Stomach (tissue), 19 donors: ENCODE measurements at places on chromosomes 13 and 19. TPM values are rescaled to one million over a fixed set of nuclear protein-coding genes. Genes with fewer than 3 reads are reported as not detected.
A peak's percentile ranks its signal among the peaks of the same experiment; 100 is the strongest.

Gene COX7A1
- 5.0 TPM for total RNA-seq

DNA sequence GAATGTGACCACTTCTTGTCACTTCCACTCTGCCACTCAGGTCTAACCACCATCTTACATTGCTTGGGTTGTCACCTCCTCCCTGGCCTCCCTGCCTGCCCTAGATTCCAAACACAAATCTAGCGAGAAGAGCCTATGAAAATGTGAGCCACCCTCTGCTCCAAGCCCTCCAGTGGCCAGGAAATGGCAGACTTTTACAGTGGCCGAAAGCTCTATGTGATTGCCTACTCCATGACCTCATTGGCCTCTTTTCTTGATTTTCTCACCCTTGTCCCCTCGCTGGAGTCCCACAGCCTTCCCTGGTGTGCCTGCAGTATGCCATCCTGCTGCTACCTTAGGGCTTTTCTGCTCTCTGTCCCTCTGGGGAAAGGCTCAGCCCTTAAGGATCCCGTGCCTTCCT lies 84.2 kb downstream of the LRCH1 start:
- no peak for DNase-seq

DNA sequence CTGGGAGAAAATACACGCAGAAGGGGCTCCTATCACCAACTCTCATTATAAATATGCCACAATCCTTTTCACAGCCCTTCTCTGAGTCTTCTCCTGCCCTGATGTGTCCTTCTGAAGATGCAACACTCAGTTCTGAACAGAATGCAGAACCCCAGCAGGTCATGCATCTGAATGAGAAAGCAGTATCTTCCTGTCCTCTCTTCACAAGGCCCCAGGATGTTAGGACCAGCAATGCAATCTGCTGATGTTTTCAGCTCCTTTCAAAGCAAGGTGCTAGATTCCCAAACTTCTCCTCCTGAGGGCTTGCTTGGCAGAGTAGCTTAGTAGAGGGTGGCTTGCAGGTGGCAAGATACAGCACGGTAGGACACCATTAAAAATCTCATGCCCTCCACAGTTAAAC lies 22.3 kb upstream of the DOCK9 start:
- DNase-seq, result no peak

DNA sequence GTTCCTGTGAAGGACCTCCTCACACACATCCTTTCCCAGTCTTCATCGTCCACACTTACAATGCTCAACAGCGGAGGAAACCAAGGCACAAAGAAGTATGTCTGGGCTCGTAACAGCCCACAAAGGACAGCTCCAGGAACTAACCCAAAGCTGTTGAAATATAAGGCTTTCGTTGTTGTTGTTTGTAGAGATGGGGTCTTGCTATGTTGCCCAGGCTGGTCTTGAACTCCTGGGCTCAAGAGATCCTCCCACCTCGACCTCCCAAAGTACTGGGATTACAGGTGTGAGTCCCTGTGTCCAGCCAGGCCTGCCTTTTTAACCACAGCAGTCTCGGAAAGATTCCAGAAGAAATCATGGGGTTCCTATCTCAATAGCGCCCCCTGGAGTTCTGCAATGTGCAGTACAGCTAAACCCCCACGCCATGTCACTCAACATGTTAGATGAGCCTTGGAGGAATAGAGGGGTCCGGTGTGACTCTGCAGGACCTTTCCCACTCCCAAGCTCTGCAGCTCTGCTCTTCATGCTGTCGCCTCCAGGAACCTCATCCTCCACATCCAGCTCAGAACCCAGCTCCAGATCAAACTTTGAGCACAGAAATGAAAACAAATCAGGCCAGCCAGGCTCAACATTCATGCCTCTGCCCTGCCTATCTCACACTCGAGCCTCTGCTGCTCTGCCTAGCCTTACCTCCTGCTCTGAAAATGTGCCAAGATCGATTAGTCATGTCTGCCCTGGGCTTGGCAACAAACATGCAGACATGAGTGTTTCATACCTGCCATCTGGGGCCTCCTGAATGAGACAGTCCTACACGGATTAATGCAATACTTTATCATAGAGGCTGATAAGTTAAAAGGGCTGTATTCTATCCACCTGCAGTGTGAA lies 7.5 kb downstream of the PLA2G4C start:
- no peak for DNase-seq

DNA sequence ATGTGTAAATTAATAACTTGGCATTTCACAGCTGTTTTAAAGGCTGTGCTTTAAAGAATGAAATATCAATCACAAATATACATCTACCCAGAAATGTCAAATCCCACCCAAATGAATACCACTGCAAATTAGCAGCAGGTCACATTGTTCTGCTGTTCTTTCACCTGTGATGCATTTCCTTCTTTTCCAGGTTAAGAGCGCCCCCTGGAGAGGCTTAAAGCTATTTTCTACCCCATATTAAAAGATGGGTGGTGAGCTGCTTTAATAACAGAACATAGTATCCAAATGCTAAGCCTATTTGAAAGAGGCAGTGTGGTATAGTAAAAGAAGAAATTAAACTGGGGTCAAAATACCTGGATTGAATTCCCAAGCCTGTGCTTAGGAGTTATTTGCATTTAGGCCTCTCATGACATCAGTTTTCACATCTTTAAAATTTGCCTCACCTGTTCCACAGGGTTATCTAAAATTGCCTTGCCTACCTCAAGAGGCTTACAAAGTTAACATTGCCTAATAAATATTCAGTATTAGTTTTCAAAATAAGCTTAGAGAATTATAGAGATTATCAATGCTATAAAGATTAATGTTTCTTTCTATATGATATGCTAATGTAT lies 396.9 kb upstream of the SLITRK5 start:
- DNase-seq, result peak; percentile 70

- no peak for DNase-seq
These were observed 59.1 kb upstream of the GPR183 start for GRCh38 chr13:99366075-99366987.
